ENCODE measurements at places on chromosomes 2 and 18. TPM values are rescaled to one million over a fixed set of nuclear protein-coding genes. Genes with fewer than 3 reads are reported as not detected.

The MAP2 gene
- total RNA-seq: not detected

The UGT1A10 gene
- total RNA-seq: not detected

The ANKRD62 gene
- not detected for total RNA-seq

The STAT4 gene
- 81.0 TPM for total RNA-seq

DNA sequence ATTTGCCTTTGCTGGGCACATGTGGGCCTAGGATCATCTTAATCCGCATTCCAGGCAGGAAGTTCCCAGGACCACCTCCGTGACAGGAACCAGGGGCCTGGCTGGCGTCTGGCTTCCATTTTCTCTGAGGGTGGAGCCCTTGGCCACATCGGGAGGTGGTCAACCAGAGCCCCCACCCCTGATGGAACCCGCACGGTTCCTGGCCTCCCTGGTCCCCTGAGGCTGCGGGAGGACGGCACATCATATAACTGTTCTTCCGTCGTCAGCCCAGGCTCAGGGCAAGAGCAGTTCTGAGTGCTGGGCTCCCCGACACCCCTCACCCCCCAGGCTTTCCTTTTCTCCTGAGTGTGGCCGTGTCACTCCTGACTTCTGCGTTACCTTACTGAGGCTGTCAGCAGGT, 13.5 kb downstream of the ESPNL start:
- H3K27me3 ChIP-seq: no peaks in the 10 kb centered on the region
- H3K27ac ChIP-seq: no peak overlapping the region
- no peak overlapping the region for H3K4me3 ChIP-seq
- H3K36me3 ChIP-seq: peaks cover 3% of the 10 kb centered on the region
- peaks cover 2% of the 10 kb centered on the region for H3K4me1 ChIP-seq

DNA sequence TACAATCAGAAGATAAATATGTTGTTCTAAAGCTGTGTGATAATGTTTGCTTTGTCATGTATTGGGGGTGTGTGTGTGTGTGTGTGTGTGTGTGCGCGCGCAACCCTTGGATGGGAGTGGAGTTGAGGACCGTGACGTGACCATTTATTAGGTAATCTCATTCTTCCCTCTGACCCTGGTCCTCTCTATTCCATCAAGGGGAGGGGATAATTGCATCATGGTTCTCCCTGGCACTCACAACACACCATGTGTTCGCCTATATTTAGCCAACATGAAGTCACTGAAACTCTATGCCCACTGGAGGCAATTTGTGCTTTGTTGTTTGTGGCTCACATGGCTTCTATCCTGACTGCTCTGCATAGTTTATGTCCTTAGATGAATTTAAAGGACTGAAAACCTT, 79.8 kb upstream of the LRPPRC start:
- H3K27me3 ChIP-seq: peaks cover 5% of the 10 kb centered on the region
- no peaks in the 10 kb centered on the region for H3K36me3 ChIP-seq
- H3K27ac ChIP-seq: no peak overlapping the region
- H3K4me3 ChIP-seq: no peak overlapping the region
- DNase-seq: no peak

- H3K27ac ChIP-seq: no peak overlapping the region
- DNase-seq: no peak
- H3K27me3 ChIP-seq: peaks cover 3% of the 10 kb centered on the region
- H3K36me3 ChIP-seq: no peaks in the 10 kb centered on the region
- H3K4me3 ChIP-seq: no peak overlapping the region
Measured at GRCh38 chr18:36525913-36526312, 228.4 kb downstream of the FHOD3 start.
